ENCODE measurements at places on chromosomes 6 and 20. TPM values are rescaled to one million over a fixed set of nuclear protein-coding genes. Genes with fewer than 3 reads are reported as not detected.

DNA sequence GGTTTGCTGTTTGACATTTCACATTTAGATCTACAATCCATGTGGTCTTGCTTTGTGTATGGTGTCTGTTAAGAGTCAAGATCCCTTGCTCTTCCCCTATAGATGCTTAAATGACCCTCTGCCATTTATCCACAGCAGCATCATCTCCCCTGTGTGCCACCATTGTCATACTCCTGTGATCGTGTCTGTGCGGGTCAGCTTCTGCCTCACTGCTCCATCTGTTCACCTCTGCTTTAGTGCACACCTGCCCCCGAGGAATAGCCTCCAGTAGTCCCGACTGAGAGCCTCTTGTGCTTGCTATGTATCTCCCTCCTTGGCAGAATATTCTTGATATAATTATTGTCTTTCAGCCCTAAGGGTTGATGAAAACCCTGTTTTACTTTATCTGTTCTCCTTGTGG lies 551.2 kb downstream of the CDH26 start:
- DNase-seq: no peak

DNA sequence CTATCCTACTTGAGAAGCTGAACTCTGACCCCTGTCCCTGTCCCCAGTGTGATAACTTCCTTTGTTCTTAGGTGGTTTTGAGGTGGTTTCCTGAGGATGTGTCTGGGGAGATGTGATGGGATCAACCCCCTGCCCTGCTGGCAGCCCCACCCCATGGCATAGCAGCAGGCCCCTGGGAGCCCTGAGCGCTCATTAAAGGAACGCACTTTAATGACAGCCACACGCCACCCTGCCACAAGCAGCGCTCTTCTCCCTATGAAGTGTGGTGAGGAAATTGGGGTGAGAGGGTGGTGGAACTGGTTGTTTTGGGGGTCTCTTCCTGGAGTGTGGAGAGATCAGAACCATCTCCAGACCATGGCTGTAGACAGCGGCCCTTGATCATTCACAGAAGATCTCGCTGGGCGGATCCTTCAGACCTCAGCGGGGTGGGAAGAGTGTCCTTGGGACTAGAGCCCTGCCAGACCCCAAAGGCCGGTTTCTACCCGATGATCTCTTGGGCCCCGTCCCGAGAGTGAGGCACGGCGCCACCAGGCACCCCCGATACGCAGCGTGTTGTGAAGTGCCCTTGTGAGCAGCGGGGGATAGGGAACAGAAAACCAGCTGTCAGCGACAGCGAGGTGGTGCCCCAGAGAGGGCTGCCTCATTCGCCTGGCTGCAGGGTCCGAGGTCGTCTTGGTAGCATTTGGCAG lies 45.4 kb downstream of the SYNJ2 start:
- DNase-seq: no peak

The C2 gene
- total RNA-seq: 1.8 TPM

- no peak for DNase-seq
Observed at GRCh38 chr6:113405326-113406047, 451.7 kb upstream of the MARCKS start.

DNA sequence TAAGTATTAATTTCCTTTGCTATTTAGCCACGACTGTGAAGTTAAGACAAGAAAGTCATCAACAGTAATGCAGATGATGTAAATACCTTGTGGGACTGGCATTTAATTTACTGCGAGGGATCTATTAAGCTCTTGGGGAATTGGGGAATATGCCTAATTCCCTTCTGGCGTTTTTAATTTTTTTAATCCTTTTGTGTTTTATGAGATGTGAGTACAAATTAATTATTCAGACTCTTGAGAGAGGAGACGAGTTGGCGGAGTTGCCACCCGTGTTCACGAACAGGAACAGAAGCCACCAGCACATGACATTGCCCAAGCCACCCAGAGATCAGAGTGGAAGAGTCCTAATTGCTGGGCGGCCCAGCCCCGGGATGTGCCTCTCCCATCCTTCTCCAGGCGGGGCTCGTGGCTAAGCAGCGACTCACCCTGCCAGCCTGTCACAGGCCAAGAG lies 533 bp upstream of the CRYBG1 start:
- DNase-seq: no peak

- DNase-seq: no peak
Observed at GRCh38 chr6:5412663-5413062, 151.3 kb downstream of the FARS2 start.

GRCh38 chr6:129317931-129318820 lies 391.8 kb downstream of the ARHGAP18 start:
- peak; percentile 19 for DNase-seq

The NKX2-4 gene
- not detected for total RNA-seq

DNA sequence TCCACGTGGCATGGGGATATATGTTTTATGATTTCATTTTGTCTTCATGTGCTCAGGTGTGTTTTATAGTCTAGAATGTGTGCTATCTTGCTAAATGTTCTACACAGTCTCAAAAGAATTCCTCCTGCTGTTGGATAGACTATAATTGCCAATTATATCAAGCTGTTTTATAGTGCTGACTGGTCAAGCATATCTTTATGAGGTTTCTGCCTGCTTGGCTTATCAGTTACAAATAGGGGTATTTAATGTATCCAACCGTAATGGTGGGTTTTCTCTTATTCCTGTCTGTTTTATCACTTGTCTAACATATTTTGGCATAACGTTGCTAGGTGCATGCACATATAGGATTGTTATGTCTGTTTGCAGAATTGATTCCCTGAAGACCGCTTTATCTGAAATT lies 201.3 kb downstream of the EYS start:
- DNase-seq: no peak

DNA sequence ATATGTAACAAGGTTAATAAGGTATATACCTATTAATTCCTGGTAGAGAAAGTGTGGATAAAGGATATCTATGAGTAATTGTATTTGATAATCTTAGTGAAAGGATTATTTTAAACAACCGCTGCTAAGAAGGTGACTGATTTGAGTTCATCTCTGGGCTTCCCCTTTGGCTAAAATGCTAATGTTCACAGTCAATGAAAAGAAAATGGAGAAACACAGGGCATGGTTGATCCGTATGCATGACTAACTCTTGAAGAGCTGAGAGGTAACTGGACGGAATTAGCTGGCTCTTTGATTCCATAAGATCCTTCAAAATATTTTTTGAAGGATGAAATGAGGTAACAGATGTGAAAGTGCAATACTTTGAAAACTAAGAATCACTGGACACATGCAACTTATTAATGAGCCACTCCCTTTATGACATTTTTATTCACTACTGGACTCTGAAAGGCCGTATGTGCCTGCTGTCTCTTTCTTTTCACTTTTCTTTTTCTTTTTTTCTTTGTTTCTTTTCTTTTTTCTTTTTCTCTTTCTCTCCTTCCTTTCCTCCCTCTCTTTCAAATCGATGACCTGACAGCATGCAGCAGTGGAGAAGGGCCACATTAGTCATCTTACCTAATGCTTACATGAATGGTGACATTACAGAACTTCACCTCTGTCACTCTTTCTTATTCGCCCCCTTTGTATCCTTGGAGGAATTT lies 464.6 kb downstream of the CDKAL1 start:
- no peak for DNase-seq

GRCh38 chr6:164911873-164912580 lies 397.4 kb downstream of the C6orf118 start:
- peak; percentile 53 for DNase-seq

The MEI4 gene
- 0.73 TPM for total RNA-seq

DNA sequence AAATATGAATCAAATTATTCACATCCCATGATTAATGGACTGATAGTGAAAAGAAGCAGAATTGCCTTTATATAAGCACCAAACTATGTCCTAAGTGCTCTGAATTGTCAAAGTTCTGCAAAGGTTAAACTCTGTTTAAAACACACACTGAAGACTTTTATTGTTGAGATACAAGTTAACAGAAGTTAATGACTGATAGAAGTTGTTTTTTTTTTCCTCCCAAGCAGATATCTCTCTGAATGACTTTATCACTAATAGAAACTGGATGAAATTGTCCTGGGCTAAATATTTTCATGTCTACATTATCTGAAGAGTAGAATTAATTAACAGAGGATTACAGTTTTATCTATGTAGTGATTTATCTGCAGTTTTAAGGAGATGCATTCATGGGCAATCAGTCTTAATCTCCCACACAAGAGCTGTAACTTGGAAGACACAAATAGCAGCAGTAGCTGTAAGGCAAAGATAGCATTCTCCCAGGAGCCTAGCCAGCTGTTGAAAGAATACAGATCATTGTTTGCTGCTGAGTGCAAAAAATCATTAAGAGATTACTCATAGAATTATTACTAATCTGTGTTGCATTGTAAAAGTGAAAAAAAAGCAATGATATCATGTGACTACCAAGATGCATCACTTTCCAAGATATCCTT lies 49.9 kb downstream of the BMP5 start:
- DNase-seq: peak; percentile 34
